Fibroblast of lung (primary cell): ENCODE measurements at places on chromosomes 12 and 14. TPM values are rescaled to one million over a fixed set of nuclear protein-coding genes. Genes with fewer than 3 reads are reported as not detected.

CFAP251 gene
- total RNA-seq, result 3.9 and 7.9 TPM in 2 replicates

KLHDC1 gene
- total RNA-seq, result 5.4 and 5.8 TPM in 2 replicates

CLEC1B gene
- not detected in 2 replicates for total RNA-seq

TMX1 gene
- 45.5 and 49.5 TPM in 2 replicates for total RNA-seq

MMP14 gene
- 346 and 375 TPM in 2 replicates for total RNA-seq

MANSC4 gene
- 0.17 TPM in 1 of 2 replicates, not detected in the other for total RNA-seq

MED6 gene
- 26.5 and 26.6 TPM in 2 replicates for total RNA-seq

ADCK1 gene
- 4.6 and 5.4 TPM in 2 replicates for total RNA-seq

DIO2 gene
- total RNA-seq, result 0.77 and 3.3 TPM in 2 replicates

DNA sequence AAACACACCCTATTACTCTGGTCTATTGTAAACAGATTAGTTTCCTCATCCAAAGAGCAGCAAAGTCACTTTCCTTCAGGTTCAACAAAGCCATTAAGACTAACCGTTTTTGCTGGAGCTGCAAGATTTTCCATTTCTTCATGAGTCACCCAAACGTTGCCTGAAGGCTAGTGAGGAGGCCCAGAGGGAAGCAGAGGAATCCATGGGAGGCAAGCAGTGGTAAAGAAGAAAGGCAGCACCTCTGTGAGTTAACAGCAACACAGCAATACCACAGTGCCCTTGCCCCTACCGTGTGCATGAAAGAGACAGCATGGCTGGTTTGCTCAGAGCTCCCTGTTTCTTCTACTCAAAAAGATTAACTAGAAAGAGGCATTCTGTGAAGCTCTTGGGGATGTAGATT, 206.3 kb downstream of the ACSS3 start:
- H3K36me3 ChIP-seq, result no peaks in the 10 kb centered on the region
- H3K27ac ChIP-seq, result no peak overlapping the region
- no peaks in the 10 kb centered on the region for H3K4me1 ChIP-seq
- H3K4me3 ChIP-seq, result no peak overlapping the region

- no peak within 1 kb of the TSS for H3K27ac ChIP-seq
- no peak for DNase-seq
- H3K4me3 ChIP-seq, result no peak within 1 kb of the TSS
Measured at GRCh38 chr12:121669521-121669900, at the start of gene MORN3. TSS of gene MORN3 (minus strand) at chr12:121669654. CDS start at chr12:121669483, 171 bp downstream.

GRCh38 chr12:52526511-52526951, 6.3 kb upstream of the KRT5 start:
- peaks cover 2% of the 10 kb centered on the region for H3K27me3 ChIP-seq
- no peak overlapping the region for H3K27ac ChIP-seq
- no peak for DNase-seq
- H3K36me3 ChIP-seq, result no peaks in the 10 kb centered on the region

- no peak for DNase-seq
- no peak overlapping the region for H3K27ac ChIP-seq
- no peaks in the 10 kb centered on the region for H3K4me1 ChIP-seq
- no peaks in the 10 kb centered on the region for H3K27me3 ChIP-seq
- no peaks in the 10 kb centered on the region for H3K36me3 ChIP-seq
- no peak overlapping the region for H3K4me3 ChIP-seq
Measured at GRCh38 chr12:13425766-13426165, 229.2 kb downstream of the EMP1 start.

GRCh38 chr14:105486974-105487448, 325 bp downstream of the CRIP1 start:
- DNase-seq, result no peak
- no peaks in the 10 kb centered on the region for H3K36me3 ChIP-seq
- no peak overlapping the region for H3K27ac ChIP-seq
- peaks cover 10% of the 10 kb centered on the region for H3K4me1 ChIP-seq

GRCh38 chr12:47860279-47860841, 40.7 kb upstream of the HDAC7 start:
- no peaks in the 10 kb centered on the region for H3K4me1 ChIP-seq
- peaks cover 9% of the 10 kb centered on the region for H3K36me3 ChIP-seq
- H3K27ac ChIP-seq, result no peak overlapping the region
- no peaks in the 10 kb centered on the region for H3K27me3 ChIP-seq

DNA sequence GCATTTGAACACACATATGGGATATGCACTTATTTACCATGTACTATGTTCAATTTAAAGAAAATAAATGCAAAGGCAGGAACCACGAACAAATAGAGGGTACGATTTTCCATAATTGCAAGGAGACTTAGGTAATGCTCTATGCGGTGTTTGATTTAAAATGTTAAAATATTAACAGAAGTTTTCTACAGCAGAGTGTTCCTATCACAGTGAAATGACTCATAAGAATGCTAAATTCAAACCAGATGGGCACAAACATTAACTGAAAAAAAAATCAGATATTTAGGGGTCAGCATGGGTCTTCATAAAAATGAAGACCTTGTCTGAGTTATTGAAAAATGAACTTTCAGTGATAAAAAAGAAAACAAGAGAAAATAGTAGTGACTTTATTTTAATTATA, 65.4 kb downstream of the LLPH start:
- H3K4me3 ChIP-seq, result no peak overlapping the region
- H3K27ac ChIP-seq, result no peak overlapping the region
- peaks cover 11% of the 10 kb centered on the region for H3K4me1 ChIP-seq
- H3K27me3 ChIP-seq, result no peaks in the 10 kb centered on the region
- no peaks in the 10 kb centered on the region for H3K36me3 ChIP-seq

- no peak overlapping the region for H3K27ac ChIP-seq
- H3K36me3 ChIP-seq, result no peaks in the 10 kb centered on the region
- no peak overlapping the region for H3K4me3 ChIP-seq
- no peaks in the 10 kb centered on the region for H3K27me3 ChIP-seq
Measured at GRCh38 chr12:87094356-87094755, 838.2 kb upstream of the MGAT4C start.

GRCh38 chr12:108063192-108063591, 65.9 kb upstream of the WSCD2 start:
- H3K27ac ChIP-seq, result no peak overlapping the region
- peak; percentile 2 for DNase-seq
- no peaks in the 10 kb centered on the region for H3K4me1 ChIP-seq
- no peaks in the 10 kb centered on the region for H3K27me3 ChIP-seq
- H3K36me3 ChIP-seq, result no peaks in the 10 kb centered on the region
- no peak overlapping the region for H3K4me3 ChIP-seq

DNA sequence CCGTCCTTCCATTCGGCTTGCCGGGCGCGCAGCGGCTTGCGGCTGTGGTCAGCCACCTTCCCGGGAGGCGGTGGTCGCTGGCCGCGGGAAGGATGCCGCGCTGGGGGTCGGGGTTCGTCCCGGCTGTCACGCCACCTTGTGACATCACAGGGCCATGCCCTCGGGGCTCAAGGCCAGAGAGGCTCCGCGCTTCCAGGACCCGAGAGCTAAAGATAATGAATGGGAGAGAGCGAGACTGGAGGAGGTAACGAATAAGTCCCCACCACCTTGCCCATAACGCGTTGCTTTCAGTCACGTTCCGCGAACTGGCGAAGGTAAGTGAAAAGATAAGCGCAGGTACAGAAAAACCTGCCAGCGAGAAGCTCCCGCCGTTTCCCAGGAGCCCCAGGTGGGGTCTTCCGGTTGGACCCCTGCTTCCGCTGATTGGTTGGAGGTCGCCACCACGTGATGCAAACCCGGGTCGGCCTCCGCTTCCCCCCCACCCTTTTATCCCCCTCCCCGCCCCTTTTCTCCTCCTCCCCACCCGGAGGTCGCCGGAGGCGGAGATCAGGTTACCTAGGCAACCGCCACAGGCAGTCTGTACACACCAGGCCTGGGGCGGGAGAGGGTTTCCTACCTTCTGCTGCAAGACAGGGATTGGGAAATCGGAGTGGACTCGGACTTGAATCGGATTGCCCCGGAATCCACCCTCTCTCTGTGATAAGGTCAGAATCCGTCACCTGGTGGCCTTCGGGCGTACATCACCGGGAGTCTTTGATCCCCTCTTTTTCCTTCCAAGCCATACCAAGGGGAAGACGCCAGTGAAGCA, at the start of gene LRRC9:
TSS of gene LRRC9 (plus strand) at position 575 of the 808 bp plus-strand sequence.
- no peaks in the 10 kb centered on the region for H3K36me3 ChIP-seq
- peak within 1 kb of the TSS; percentile 68 for H3K4me3 ChIP-seq
- DNase-seq, result peak; percentile 21
- peaks cover 11% of the 10 kb centered on the region for H3K27me3 ChIP-seq
- H3K4me1 ChIP-seq, result no peaks in the 10 kb centered on the region
- no peak within 1 kb of the TSS for H3K27ac ChIP-seq

- no peaks in the 10 kb centered on the region for H3K27me3 ChIP-seq
- DNase-seq, result no peak
- H3K36me3 ChIP-seq, result no peaks in the 10 kb centered on the region
- H3K4me1 ChIP-seq, result no peaks in the 10 kb centered on the region
Measured at GRCh38 chr12:14901228-14901562, 15.5 kb upstream of the MGP start.

DNA sequence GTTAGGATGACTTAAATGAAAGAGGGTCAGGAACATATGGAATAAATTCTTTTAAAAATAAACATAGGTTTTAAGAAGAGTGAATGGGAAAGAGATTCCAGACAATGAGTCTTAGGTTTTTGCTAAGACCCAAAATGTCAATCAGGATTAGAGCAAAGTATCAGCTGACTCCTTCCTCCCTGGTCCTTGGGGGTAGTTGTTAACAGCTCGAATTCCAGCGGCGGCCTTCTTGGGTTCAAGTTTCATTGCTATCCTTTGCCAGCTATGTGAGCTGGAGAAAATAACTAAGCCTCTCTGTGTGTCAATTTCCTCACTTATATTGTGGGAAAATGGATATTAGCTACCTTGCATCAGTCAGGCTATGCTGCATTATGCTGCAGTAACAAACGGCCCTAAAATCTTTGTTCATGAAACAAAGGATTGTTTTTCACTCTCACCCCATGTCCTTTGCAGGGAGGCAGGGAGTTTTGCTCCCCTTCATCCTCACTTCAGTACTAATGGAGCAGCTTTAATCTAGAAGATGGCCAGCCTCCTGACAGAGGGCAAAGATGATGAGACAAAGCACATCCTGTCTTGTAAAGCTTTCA, 83.8 kb upstream of the RFLNA start:
- no peak for DNase-seq
- H3K4me1 ChIP-seq, result no peaks in the 10 kb centered on the region
- no peak overlapping the region for H3K27ac ChIP-seq
- H3K27me3 ChIP-seq, result no peaks in the 10 kb centered on the region
